Thyroid gland (tissue), 4 donors: ENCODE measurements at places on chromosomes 16 and 17. TPM values are rescaled to one million over a fixed set of nuclear protein-coding genes. Genes with fewer than 3 reads are reported as not detected.
A peak's percentile ranks its signal among the peaks of the same experiment; 100 is the strongest.

CCL5 gene
- total RNA-seq = 3.7 TPM

GRCh38 chr16:9212621-9213020, 121.2 kb downstream of the HAPSTR1 start:
- DNase-seq = no peak

DNA sequence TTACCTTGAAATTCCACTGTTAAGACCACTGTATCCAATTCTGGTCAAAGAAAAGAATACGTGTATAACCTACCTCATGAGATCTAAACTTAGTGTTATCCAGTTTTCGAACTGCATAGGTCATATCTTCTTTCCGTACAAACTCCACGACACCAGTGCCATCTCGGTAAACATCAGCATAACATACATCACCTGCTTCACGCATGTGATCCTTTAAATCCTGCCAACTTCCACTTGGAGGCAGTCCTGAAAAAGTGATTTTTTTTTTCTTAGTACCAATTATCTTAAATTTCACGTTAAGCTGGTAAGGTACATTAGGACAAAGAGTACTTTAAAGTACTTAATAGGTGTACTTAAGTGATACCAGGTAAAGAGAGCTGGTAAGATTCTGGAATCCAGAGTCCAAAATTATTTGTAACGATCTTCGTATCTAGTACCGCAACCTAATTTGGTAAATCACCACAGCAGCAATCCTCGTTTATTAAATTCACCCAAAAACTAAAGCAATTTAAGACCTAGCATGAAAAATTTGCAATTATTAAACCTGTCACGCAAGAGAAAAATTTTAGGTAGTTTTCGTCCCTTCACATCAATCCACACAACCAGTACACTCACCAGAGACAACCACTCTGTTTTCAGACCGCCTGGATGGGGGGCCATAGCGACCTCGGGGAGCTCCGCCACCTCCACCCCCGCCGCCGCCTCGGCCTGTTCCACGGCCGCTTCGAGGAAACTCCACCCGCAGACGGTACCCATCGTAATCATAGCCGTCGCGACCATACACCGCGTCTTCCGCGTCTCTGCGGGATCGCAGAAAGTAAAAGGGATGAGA, 1.1 kb downstream of the SRSF1 start:
- no peak for DNase-seq

KRT12 gene
- total RNA-seq = not detected

ABCA10 gene
- total RNA-seq = 10.5 TPM

DNA sequence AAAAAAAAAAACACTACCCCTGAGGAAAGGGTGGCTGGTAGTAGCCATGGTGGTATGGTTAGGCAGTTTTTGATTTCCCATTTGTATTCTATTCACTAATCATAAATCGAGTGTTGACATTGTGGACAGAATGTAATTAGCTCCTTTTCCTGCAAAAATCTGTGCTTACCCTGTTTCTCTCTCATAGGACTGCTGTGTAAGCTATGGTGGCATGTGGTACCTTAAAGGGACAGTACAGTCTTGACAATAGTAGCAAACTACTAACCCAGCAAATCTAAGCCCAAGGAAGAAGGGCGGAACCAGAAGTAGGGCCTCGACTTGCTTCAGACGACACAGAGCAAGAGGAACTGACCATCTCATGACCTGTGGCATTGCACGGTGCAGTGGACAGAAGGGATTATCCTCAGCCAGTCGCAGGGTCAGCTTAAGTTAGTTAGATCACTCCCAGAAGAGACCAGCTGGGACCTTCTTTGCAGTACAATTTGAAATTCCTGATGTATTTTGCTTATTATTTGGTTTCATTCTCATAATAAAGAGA, 36.3 kb downstream of the POLR3E start:
- no peak for DNase-seq

TAC4 gene
- not detected for total RNA-seq

WSCD1 gene
- 2.1 TPM for total RNA-seq

GRCh38 chr16:50160495-50161164, 7.5 kb downstream of the TENT4B start:
- DNase-seq = no peak

- peak; percentile 53 for DNase-seq
Measured at GRCh38 chr17:83101805-83102480, 22.5 kb downstream of the METRNL start.

DNA sequence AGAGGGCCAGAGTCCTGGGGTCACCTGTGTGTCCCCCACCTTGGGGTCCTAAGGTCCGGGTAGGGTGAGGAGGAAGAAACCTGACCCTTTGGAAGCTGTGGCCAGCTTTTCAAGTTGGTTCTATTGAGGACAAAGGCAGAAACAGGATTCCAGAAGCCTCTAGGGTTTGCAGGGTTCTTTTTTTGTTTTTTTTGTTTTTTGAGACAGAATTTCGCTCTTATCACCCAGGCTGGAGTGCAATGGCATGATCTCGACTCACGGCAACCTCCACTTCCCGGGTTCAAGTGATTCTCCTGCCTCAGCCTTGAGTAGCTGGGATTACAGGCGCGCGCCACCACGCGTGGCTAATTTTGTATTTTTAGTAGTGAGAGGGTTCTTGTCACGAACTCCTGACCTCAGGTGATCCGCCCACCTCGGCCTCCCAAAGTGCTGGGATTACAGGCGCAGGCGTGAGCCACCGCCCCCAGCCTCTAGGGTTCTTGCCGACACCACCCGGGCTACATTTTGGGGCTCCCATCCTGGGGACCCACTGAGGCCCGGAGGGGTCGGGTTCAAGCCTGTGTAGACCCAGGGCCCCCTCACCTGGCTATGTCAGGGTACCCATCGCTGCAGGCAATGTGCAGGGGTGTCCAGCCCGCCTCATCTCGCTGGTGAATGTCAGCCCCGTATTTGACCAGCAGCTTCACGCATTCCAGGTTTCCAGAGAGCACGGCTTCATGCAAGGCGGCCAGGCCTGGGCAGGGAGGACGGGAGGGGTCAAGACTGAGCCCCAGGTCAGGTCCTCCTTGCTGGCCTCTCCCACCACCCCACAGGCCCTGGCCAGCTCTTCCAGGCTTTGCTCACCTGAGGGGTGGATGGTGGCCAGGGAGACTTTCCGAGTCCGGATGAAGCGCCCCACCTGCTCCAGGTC, 674 bp downstream of the PPP1R27 start:
- DNase-seq = peak; percentile 70

DNA sequence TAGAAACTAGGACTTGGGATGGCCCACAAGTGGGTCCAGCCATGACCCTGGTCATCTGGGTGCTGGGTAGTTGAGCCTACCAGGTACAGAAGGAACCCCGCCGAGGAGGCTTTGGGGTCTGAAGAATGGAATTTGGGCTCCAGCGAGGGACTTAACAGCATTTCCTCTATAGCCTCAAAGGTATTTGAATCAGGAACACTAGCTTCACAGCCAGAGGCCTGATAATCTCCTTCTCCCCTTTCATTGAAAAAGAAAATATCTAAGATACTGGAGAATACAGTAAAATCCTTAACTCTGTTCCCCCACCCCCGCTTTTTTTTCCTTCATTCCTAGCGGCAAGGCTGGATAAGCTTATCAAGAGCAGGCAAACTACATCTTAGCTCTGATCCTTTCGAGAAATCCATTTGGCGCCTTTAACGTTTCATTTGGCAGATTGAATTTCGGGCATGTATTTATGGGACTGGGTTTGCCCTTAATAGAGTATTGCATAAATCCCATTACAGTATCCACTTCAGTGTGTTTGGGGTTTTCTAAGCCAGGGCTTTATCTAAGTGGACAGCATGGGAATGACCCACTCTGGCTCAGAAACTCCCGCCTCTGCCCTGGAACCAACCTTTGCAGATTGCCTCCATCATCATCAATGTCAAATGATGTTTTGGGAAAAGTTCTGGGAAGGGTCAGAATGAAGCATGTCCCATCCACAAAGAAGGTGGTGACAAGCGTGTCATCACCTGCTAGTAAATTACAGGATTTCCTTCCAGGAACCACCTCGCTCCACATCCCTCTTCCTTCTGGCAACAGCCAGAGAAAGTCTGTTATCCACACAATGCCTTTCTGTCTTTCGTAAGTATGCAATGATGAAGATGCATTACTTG, 36.9 kb downstream of the XYLT1 start:
- no peak for DNase-seq

ZNF750 gene
- 6.0 TPM for total RNA-seq

DNA sequence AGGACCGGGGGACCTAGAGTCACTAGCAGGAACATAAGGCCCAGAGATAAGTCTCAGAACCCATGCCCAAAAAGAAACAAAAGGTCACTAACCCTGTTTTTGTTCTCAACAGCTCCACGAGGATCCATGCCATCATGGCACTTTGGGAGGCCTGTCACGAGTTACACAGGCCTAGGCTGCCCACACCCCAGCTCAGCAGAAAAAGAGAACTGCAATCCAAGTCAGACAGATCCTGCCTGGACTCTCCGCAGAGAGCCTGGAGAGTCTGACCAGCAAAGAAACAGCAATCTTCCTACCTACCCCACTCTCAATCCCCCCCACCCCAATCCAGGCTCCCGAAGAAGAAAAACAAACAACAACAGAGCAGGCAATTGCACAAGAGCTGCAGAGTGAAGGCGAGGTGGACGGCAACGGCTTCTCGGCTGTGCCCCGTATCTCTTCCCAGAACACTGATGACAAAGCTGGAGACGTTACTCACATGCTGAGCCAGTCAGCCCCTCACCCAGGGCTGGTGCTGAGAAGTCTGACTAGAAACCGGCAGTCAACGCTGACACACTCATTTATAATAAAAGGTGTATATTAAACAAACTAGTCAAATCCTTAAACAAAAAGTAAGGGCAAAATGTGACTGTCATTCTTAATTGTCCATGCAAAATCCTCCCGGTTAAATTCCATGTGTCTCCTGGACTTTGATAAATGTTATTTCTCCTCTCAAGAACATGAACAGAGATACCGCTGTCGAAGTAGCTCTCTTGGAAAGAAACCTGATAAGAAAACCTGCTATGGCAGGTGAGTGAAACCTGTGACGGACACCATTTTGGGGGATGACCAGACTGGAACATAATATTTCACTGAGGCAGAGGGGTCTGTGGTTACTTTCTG, 89.3 kb downstream of the SMG6 start:
- no peak for DNase-seq

- peak; percentile 33 for DNase-seq
Measured at GRCh38 chr17:67276075-67276474, 31.1 kb upstream of the HELZ start.

PRR14 gene
- total RNA-seq = 39.7 TPM

GRCh38 chr17:61335845-61336655, 63.6 kb upstream of the TBX2 start:
- DNase-seq = peak; percentile 64

DNA sequence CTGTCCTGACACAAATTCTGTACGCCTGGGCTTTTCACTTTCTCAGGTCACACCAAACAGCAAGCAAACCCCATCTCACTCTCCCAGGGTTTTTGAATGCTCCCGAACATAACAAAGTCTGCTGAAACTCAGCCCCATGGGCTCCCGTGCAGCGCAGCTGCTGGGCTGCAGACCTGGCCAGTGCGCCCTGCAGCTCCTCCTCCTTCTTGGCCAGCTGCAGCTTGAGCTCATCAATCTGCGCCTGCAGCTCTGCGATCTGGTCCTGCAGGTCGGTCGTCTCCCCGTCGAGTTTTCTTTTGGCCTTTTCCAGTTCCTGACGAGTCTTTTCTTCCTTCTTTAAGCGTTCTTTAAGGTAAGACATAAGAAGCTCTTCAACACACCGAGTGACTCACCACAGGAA, 70.5 kb downstream of the NDEL1 start:
- no peak for DNase-seq

CTRB2 gene
- total RNA-seq = not detected

CA4 gene
- total RNA-seq = 29.0 TPM

GRCh38 chr17:58993311-58993710, 113.4 kb downstream of the TRIM37 start:
- DNase-seq = no peak

ADAM11 gene
- total RNA-seq = 0.22 TPM

BRIP1 gene
- not detected for total RNA-seq

KRT35 gene
- not detected for total RNA-seq

TNK1 gene
- 17.9 TPM for total RNA-seq

GRCh38 chr16:72664509-72665408, 383.2 kb downstream of the ZFHX3 start:
- DNase-seq = peak; percentile 97

GRCh38 chr16:85225257-85225656, 113.0 kb upstream of the CIBAR2 start:
- no peak for DNase-seq

PTX4 gene
- not detected for total RNA-seq

DNA sequence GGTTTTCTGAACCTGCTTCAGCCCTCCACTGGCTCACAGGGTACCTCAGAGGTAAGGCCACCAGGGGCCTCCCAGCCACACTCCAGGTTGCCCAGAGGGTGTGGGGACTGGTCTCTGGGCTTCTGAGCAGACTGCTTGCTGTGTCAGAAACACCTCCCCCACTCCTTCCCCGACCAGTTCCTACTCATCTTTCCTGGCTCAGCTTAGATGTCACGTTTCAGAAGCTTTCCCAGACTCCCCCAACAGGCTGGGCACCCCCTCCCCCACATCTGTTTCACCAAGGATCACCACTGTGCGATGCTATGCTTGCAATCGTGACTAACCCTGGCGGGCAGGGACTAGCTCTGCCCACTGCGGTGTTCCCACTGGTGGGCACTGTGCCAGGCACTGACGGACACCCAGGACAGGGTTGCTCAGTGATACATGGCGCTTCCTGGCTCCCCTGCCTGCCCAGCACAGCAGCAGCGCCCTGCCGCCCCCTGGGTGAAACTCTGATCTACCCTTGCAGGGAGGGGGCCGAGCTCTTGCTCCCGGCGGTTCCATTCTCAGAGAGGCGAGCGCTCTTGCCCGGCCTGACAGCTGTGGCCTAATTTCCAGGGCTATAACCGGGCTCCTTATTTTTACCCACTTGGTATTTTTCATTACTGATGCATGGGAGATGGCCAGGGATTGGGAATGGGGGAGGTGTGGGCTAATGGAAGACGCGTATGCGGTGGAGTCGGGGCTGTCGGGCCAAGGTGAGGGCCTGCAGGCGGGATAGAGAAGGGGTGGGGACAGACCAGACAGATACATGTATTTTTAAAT, 29.4 kb upstream of the MTSS2 start:
- peak; percentile 99 for DNase-seq

- no peak for DNase-seq
Measured at GRCh38 chr17:13550291-13550690, 51.4 kb downstream of the HS3ST3A1 start.

DNA sequence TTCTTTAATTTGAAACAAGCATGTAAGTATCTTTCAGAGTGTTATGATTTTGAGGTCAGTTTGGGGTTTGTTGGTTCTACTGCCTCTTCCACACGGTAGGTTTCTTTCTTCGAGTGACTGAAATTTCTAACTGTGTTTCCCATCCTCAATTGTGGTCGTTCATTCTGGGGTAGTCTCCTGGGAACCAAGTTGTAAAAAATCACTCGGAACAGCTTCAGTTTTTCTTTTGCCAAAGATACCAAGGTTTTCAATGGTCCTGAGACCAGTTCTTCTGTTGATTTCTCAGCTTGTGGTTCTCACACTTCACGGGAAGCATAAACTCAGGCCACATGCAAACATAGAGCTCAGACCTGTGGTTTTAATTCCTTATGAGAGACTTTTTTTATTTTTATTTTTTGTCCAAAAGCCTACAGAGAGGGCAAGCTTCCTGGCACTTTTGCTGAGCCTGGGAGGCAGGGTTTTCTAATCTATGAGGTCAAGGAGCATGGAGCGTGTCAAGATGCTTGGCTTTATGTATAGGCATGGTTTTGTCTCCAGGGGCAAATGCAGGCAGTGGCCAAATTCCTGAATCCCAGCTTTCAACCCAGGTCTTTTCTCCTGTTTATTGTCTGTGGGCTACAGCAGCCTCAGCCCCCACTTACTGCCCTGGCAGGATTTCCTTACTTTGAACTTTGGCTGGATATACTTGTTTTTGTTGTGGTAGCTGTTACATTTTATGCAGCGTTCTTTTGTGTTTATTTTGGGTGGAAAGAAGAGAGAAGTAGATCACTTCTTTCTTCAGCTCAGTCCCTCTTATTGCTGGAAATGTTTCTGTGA, 32.9 kb downstream of the HS3ST3A1 start:
- no peak for DNase-seq

GRCh38 chr17:31269036-31269577, 27.9 kb downstream of the OMG start:
- DNase-seq = no peak
